ENCODE measurements at places on chromosomes 4 and X. TPM values are rescaled to one million over a fixed set of nuclear protein-coding genes. Genes with fewer than 3 reads are reported as not detected.

GRCh38 chr4:5998333-5998936, 19.8 kb downstream of the C4orf50 start:
- DNase-seq, result no peak

The TSPAN5 gene
- 20.5 TPM for total RNA-seq

DNA sequence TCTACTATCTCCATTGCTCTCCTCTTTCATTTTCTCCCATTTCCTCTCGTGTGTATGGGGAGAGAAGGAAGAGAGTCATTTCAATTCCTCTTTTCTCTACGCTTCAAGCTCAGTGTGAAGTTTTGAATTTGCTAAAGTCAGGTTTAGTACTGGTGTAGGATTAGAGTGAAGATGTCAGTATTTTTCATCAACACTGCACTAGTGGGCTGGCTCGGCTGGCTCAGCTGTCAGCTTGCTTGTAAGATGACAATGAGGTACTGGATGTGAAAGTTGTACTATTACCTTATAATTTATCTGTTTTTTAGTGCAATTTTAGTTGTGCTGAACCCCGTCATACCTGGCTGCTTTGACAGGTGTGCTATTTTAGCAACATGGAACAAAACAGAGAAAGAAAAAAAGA, 2.1 kb upstream of the SH2D1A start:
- DNase-seq, result no peak

GRCh38 chr4:17915439-17915838, 104.7 kb downstream of the NCAPG start:
- no peak for DNase-seq

The CYSLTR1 gene
- not detected for total RNA-seq

The ZFX gene
- total RNA-seq, result 17.6 TPM
